ENCODE measurements at places on chromosomes 3 and 15.

GRCh38 chr3:61173676-61174075, 77.6 kb downstream of the FHIT start:
- DNase-seq: no peak

GRCh38 chr3:12990781-12991480, 82.3 kb downstream of the IQSEC1 start:
- DNase-seq: no peak

DNA sequence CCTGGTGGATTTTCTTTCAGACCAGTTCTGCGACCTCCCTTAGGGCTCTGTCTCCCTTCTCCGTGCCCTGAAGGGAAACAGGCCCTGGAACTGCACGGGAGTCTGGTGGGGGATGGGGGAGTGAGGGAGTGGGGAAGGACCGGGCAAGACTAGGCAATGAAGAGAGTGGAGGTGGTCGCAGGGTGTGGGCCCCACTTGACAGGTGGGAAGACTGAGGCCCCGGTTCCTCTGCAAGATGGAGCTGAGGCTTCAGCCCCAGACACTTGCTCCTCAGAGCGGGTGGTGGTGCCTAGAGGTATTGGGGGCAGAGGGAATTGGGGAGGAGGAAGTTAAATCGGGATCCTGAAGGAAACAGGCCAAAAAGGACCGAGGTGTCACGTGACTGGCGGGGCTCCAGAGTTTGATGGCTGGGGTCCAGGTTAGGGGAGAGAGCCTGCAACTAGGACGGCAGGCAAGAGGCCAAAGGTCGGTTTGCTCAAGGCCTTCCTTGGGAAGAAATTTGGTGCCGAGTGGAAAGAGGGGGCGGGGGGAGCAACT, 597 bp upstream of the CAMK1 start:
- DNase-seq: no peak

DNA sequence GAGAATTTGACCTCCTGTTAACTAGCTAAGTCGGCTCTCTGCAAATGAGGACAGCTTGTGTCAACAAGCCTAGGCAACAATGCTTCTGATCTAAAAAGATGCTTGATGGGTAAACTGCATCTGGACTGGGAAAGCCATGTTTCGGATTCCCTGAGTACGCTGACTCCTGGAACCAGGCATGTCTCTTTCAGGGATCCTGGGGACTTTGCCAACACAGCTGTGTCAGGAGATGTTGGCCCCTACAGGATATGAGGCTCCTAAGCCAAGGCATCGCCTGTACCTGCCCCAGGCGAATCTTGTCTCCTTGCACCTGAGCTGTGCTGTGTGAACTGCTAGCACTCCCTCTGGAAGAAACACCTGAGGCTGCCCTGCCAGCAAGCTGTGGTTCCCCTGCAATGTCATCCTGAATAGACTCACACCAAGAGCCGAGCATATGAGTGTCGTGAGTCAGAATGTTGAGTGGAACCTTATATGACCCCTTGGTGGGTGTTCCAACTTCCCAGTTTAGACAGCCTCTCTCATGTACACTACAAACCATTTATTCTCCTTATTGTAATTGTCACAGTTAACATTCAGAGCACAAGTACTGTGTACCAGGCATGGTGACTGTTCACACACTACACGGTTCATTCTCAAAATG, 17.0 kb downstream of the EOGT start:
- no peak for DNase-seq
